Activated CD8-positive, alpha-beta memory T cell treated with anti-CD3 and anti-CD28 coated beads for 1 hour (primary cell): ENCODE measurements at places on chromosomes 4 and X.
A peak's percentile ranks its signal among the peaks of the same experiment; 100 is the strongest.

DNA sequence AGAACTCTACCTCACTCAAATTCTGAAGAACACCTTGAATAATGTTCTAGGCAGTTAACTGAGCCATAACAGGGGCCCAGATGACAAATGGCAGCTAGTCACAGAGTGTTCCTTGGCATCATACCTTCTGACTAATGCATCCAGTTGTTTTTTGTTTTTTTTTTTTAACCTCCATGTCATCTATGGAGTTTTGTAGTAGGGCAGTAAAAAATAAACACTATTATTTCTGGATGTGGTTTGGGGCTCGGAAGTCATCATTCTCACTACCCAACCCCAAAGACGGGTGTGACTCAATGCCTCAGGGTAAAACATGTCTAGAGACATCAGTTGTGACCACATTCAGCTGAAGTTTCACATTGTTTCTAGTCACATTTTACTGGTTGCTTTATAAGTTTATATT lies 31.2 kb upstream of the MCF2 start:
- no peak for DNase-seq

DNA sequence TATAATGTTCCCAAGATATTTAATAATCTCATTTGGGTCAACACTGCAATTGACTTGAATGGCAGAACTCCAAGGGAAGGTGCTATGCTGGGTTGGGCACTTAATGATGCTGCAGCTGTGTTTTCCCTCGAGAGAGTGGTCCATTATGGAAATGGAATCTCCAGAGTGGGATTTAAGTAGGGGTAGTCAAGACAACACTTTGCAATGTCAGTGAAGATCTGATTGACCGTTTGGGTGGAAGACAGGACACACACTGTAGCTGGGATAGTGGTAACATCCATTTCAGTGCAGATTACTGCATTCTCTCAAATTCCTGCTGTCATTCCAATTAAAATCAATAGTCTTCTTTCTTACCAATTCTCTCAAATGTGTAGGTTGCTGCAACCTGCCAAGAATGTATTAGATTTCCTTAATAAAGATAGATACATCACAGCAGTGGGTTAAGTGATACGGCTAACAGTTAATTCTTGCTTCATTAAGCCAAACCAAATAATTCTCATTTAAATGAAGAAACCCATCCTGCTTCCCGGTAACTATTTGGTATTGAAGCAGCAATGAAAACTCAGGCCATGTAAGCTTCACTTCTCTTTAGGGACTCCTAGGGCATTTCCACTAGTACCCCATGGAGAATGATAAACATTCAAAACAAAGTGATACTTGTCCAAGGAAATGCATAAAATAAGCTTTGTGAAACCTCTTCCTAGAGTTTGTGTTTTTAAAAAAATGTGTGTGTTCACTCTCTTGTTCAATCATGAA lies 40.5 kb upstream of the RASGEF1B start:
- no peak for DNase-seq

- DNase-seq: no peak
Observed at GRCh38 chr4:147854154-147854553, 122.3 kb downstream of the ARHGAP10 start.

DNA sequence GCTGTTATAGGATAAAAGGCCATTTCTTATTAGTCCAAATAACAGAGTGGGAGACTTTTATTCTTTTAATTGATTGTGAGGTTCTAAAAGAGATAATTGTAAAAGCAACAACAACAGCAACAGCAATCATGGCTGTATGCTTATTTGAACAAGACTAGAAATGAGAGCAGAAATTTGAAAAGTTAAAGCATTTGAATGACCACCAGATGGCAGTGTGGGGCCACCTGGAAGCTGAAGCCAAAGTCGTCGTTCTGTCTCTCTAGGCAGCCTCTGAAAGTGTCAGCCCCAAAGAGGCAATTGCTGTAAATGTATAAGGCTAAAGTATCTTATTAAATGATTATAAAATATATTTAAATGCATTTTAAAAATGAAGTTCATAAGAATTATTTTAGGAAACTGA lies 42.2 kb downstream of the SH2D1A start:
- peak; percentile 22 for DNase-seq

GRCh38 chr4:123924536-123924935 lies 527.9 kb downstream of the SPRY1 start:
- DNase-seq: no peak

- no peak for DNase-seq
Observed at GRCh38 chr4:87166296-87166854, 54.0 kb downstream of the KLHL8 start.

GRCh38 chr4:36010397-36010929 lies 233.9 kb downstream of the ARAP2 start:
- no peak for DNase-seq

GRCh38 chr4:2360396-2360730 lies 58.1 kb downstream of the ZFYVE28 start:
- no peak for DNase-seq

GRCh38 chrX:3191796-3192195 lies 150.5 kb downstream of the ARSF start:
- no peak for DNase-seq

DNA sequence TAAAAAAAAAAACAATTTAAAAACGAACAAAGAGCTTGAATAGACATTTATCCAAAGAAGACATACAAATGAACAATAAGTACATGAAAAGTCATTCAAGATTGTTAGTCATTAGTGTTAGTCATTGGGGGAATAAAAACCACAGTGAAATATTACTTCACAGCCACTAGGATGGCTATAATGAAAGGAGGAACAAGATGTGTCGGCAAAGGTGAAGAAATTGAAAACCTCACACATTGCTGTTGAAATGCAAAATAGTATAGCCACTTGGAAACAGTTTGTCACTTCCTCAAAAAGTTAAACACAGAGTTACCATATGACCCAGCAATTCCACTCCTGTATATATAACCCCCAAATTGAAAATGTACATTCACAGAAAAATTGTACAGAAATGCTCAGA lies 45.2 kb upstream of the SLC39A8 start:
- no peak for DNase-seq

DNA sequence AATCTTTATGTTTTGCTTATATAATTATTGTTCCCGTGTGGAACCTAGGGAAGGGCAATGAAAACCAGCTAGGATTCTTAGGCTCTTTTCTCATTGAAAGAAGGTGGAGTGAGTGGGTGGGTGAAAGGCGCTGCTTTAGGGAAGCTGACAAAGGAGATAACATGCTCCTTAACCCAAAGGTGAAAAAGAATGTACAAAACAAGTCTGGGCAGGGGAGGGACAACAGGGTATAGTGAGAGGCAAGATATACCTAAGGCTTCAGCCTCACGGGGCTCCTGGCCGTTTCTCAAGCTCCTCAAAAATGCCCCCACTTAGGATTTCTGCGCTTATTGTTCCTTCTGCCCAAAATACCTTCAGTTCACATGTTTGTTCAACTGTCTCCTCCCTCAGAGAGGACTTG lies 1.8 kb downstream of the SH2D1A start:
- no peak for DNase-seq

- DNase-seq: no peak
Observed at GRCh38 chr4:39718366-39719323, 20.7 kb downstream of the UBE2K start.

GRCh38 chrX:84611843-84612636 lies 109.8 kb upstream of the HDX start:
- no peak for DNase-seq

- no peak for DNase-seq
Observed at GRCh38 chr4:2186133-2186864, 55.6 kb downstream of the HAUS3 start.

DNA sequence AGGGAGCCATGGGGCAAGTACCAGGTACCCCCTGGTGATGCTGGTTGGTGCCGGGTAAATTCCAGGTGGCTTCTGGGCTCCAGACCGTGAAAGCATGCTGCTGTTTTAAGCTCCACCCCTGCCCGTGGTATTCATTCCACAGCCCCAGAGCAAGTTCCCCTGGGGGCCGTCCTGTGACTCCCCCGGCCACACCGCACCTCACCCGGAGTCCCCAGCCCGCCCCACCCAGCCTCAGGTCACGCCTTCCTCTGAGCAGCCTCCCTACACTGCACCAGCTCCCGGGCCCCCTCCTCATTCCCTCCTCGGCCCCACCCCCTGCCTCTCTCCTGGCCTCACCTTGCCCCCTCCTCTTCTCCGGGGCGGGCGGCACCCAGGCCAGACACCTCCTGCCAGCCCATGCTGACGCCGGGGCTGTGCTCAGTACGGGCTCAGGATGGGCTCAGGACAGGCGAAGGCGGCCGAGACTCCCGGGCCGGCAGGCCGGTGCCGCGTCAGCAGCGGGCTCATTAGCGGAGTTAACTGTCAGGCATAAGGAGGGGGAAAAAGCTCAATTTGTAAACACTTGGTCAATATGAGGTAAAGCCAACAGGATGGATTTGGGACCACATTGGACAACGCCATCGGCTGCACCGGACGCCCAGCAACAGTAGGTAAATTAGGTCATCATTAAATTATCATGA lies 127.4 kb downstream of the FAM53A start:
- DNase-seq: no peak

DNA sequence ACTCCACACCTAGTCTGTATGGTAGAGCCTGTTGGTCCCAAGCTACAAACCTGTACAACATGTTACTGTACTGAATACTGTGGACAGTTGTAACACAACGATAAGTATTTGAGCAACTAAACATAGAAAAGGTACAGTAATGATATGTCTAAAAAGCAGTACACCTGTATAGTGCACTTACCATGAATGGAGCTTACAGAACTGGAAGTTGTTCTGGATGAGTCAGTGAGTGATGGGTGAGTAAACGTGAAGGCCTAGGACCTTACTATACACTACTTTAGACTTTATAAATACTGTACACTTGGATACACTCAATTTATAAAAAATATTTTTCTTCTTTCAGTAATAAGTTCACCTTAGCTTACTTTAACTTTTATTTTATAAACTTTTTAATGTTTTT lies 104.0 kb downstream of the TMA16 start:
- DNase-seq: no peak

DNA sequence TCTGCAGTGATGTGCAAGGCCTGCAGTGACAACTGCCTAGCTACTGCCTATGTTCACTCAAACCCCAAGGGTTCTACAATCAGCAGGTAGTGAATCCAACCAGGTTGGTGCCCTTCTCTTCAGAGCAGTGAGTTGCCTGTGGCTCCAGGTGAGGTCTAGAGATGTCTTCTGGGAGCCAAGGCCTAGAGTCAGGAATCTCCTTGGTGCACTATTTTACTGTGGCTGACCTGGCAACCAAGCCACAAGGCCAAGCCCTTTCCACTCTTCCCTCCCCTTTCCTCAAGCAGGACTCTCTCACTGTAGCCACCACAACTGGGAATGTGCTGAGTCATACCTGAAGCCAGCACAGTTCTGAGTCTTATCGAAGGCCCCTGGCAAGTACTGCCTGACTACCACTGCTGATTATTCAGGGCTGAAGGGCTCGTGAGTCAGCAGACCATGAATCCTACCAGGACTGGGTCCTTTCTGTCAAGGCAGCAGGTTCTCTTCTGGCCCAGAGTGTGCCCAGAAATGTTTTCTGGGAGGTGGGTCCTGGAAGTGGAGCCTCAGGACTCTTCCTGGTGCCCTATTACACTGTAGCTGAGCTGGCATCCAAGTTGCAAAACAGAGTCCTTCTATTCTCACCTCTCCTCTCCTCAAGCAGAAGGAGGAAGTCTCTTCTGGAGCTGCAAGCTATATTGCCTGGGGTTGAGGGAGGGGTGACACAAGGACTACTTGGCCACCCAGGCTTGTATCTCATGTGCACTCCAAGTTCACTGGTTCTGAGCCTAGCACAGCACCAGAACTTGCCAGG lies 111.6 kb downstream of the BTC start:
- DNase-seq: no peak

- no peak for DNase-seq
Observed at GRCh38 chrX:155995321-155995875, 2.1 kb upstream of the IL9R start.

GRCh38 chrX:4850312-4850711 lies 1136.9 kb upstream of the PRKX start:
- DNase-seq: no peak

DNA sequence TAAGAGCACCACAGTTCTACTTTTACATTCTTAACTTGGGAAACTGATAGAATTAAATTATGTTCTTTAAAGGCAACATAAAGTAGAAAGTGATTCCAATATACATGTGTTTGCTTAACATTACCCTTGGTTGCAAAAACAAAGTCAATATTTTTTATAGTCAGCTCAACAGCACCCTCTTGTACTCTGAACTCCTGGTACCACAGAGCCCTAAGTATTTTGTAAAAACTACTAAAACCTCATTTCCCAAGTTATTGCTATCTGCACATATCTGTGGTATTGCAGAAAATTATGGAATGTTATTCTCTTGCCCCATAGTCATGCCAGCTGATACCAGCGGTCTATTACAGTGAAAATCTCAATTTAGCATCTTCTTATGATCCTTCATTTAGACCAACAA lies 2.9 kb downstream of the KIF4A start:
- DNase-seq: no peak

- DNase-seq: no peak
Observed at GRCh38 chr4:82792912-82793649, 5.5 kb downstream of the SCD5 start.

DNA sequence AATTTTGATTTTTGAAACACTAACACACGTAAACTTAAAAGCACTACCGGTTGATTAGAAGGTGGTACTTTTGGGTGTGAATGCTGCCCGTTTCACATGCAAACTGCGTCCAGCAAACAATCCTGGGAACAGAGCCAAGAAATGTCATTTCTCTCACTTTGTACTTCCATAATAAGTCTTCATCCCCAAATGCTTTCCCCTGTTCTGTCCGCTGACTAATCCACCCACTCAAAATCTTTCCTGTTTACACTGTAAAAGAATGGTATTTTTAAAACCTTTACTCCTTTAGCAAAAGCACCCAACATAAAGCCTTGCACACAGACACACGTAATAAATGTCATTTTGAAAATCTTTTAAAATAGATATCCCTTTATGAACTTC lies 39.1 kb upstream of the PDLIM5 start:
- no peak for DNase-seq

DNA sequence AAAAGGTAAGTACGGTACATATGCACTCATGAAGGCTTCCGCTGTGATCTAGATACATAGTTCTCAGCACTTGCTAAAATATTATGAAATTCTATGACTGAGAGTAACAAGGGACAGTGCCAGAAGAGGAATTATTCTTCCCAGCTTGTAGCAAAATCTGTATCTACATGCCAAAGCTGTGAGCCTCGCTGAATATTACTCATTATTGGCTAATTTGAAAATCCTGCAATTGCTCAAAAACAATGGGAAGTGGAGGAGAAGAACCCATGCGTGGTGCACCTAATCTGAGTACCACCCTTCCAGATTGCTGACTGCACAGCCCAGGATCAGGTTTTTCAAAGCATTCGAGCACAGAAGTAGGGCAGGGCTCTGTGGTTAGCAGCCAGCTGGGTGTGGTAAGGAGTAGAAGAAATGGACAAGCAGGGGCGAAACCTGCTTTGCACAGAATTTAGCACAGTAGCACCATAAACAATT lies 17.4 kb upstream of the PDCL2 start:
- DNase-seq: no peak

DNA sequence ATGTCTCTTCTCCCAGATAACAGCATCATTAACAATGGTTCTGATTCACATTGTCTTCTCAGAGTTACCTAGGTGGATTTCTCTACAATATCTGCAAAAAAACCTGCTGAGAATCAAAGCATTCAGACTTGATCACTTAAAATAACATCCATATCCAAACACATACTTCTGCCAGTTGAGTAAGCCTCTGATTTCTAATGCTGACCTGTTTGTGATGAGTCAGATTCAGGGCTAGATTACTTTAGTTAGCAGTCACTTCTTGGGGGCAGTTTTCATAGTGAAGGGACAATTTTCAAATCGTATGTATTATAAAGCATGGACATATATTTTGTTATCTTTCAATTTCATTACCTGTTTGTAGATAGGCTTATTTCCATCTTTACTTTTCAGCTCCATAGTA lies 35.5 kb downstream of the CCNI start:
- no peak for DNase-seq

GRCh38 chr4:143140696-143141095 lies 44.0 kb upstream of the USP38 start:
- DNase-seq: no peak
